ENCODE measurements at places on chromosomes 3 and 15. TPM values are rescaled to one million over a fixed set of nuclear protein-coding genes. Genes with fewer than 3 reads are reported as not detected.

DNA sequence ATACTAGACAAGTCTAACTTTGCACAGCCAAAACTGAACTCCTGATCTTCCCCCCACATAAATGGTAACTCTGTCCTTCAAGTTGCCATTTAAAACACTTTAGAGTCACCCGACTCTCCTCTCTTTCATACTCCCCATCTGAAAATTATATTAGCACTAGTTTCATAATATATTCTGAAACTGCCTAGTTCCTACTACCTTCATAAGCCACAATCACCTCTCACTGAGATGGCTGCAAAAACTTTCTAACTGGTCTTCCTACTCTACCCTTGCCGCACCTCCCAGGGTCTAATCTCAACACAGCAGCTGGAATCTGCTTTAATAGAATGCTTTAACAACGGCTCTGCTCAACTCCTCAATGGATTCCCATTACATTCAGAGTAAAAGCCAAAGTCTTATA lies 55.0 kb downstream of the GLB1 start:
- no peak for DNase-seq

DNA sequence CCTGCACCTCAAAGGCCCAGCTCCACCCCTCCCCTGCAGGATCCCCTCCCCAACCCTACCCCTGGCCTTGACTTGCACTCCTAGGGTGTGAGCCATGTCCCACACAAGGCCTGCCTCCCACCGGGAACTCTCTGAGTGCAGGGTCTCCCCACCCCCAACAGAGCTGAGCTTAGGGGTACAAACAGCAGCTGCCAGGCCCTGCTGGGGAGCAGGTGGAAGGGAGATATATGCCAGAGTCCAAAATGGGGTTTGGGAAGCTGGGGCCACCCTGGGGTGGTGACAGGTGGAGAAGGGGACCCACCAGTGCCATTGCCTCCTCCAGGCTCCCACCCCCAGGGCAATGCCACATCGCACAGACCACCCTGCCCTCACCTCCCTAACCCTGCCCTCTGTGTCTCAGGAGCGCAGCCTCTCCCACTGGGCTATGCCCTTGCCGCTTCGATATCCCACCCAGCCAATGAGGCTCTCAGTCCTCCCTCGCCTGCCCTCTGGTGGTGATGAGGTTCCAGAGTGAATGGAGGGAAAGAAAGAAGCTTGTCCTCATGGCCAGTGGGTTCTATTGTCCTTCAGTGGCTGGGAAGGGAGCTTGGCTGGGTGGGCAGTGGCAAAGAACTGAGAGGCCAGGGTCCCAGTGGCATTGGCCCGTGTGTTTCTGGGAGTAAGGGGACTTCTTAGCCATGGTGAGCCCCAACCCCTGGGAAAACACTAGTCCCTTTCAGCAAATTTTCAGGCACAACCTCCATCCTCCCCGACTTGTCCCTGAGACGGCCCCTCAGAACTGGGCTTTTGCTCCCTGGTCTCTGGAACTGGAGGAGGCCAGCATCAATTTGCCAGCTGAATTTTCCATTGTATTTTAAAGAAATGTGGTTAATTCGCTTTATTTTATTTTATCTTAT lies 46.8 kb downstream of the CYP11A1 start:
- no peak for DNase-seq

The GUCA1C gene
- not detected for total RNA-seq

The FGD5 gene
- 7.3 TPM for total RNA-seq

The EIF1B gene
- total RNA-seq = 38.0 TPM

- no peak for DNase-seq
Measured at GRCh38 chr3:141401573-141402475, 33.5 kb downstream of the ZBTB38 start.

The GP9 gene
- not detected for total RNA-seq

The GADL1 gene
- not detected for total RNA-seq

DNA sequence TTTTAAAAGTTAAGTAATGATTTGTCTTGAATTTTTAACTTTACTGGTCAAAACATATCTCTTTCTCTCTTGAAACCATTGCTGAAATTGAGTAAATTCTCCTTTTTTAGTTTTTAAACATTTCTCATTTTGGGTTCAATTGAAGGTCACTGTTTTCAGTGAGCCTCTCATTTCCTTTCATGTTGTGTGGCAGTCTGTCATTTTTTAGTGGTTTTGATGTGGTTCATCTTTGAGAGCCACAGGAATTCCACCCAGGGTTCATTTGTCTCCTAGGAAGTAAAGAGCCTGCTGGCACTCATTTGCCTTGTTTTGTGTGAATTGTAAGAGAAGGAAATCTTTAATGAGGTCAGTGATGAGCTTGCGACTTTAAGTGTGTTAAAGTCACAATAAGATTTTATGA lies 10.4 kb downstream of the CLDN11 start:
- DNase-seq = no peak

DNA sequence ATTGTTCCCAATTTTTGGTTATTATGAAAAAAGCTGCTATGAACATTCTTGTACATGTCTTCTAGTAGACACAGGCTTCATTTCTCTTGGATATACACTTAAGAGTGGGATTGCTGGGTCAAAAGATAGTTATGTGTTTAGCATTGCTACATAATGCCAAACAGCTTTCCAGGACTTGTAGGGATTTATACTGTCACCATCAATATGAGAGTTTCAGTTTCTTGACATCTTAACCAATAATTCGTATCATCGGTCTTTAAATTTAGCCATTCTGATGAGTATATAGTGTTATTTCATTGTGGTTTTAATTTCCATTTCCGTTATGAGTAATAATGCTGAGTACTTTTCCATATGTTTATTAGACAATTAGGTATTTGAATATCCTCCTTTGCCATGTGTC lies 190.3 kb upstream of the PFN2 start:
- no peak for DNase-seq

The PP2D1 gene
- not detected for total RNA-seq

The CPNE9 gene
- total RNA-seq = not detected

GRCh38 chr15:22258398-22259150 lies 178.2 kb downstream of the OR4M2 start:
- DNase-seq = no peak

The SAXO2 gene
- total RNA-seq = 2.8 TPM

GRCh38 chr15:63698692-63699091 lies 101.5 kb downstream of the FBXL22 start:
- DNase-seq = no peak

DNA sequence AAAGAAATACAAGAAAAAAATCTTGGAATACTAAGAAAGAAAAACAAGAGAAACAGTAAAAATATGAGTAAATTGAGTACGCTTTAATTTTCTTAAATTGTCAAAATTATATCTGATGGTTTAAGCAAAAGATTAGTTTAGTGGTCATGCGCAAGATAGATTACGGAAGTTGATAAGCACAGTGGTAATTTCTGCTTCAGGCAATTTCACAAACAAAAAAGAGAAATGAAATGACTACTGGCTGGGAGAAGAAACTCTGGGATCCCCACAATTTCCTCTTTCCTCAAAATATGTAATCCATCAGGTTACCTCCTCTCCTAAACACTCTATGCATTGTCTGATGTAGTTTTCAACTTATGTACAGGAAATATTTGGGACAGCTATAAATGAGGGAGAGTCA lies 9.0 kb downstream of the MYD88 start:
- DNase-seq = no peak

The PPP1R14D gene
- 1.3 TPM for total RNA-seq

- DNase-seq = no peak
Measured at GRCh38 chr3:632571-633170, 436.1 kb downstream of the CHL1 start.

The C15orf62 gene
- 0.48 TPM for total RNA-seq

- DNase-seq = no peak
Measured at GRCh38 chr15:94122516-94122915, 108.8 kb upstream of the MCTP2 start.

The PLSCR5 gene
- not detected for total RNA-seq

DNA sequence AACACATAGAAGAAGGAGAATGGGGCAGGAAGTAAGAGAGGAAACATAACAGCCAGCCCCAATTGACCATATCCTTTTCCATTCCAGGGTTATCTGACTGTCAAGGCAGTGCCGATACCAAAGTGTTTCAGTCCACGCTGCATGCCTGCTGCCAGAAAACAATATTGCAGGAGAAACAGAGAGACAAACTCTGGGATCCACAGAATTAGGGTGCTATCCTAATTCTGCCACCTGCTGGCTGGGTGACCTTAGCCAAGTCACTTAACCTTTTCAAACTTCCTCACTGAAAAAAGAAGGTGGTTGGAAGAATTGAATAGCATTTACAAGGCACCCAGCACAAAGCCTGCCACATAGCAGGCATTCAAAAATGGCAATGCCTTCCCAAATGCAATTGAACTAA lies 32.0 kb downstream of the GLB1 start:
- no peak for DNase-seq

- no peak for DNase-seq
Measured at GRCh38 chr3:141955175-141955574, 78.7 kb downstream of the ATP1B3 start.

DNA sequence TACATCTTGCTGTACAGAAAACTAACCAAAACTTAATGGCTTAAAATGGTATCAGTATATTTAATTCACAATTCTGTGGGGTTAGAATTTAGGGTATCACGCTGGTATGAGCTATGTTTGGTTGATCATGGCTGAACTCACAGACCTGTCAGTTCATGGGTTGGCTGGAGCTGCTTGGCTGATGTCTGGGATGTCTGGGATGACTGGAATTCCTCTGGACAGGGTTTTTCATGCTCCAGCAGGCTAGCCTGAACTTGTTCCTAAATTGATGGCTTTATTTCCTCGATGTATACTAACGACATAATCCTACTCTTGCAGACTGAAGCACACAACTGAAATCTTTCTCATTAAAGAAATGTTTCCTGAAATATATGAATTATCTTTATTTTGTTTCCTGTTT lies 338.9 kb upstream of the GBE1 start:
- peak; percentile 23 for DNase-seq

- DNase-seq = no peak
Measured at GRCh38 chr15:45603881-45604280, 16.7 kb downstream of the BLOC1S6 start.

DNA sequence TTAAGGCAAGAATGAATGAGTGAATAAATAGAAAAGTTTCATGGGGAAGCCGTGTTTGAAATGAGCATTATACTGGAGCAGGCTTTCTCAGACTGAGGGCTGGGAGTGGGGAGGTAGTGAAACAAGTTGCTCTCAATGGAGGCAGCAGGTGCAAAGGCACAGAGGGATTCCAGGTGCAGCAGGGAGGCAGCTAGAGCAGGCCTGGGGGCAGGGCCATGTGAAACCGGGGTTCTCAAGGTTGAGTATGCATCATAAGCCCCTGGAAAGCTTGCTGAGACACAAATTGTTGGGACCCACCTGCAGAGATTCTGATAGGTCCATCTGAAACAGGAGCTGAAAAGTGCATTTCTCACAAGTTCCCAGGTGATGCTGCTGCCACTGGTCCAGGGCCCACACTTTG lies 45.3 kb downstream of the BFSP2 start:
- DNase-seq = no peak

GRCh38 chr15:99441444-99441800 lies 124.4 kb upstream of the MEF2A start:
- DNase-seq = no peak

The NR1I2 gene
- total RNA-seq = 0.98 TPM

- no peak for DNase-seq
Measured at GRCh38 chr3:197516517-197516889, 39.3 kb downstream of the BDH1 start.

DNA sequence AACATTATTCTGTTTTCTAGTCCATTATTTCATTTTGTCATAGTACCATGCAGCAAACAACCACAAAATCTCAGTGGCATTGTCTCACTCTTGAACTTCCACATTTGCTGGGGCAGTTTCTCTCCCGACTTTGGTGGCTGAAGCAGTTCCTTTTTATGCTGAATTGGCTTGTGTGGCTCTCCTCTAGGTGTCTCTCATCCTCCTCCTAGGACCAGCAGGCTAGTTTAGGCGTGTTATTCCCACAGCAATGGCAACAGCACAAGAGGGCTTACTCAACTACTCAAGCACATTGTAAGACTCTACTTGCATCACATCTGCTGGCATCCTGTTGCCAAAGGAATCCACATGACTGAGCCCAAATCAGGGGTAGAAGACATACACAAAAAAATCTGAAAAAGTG lies 201.8 kb upstream of the KCNH8 start:
- no peak for DNase-seq

The ANKUB1 gene
- not detected for total RNA-seq

DNA sequence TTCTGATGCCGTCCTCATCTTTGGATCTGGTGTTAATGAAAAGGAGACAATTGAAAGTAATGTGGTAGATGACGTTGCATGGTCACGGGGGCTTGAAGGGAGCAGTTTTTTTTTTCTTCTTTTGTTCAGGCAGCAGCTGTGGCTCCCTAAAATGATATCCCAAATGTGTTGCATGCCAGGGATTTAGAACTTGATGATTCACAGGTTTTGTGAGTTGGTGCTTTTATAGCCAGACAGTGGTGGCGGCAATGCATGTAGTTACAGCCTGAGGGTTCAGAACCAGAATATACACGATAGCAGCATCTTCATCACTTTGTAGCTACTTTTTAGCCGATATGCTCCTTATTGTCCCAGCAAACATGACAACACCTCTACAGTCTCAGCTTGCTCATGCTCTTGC lies 133.4 kb downstream of the CHST2 start:
- no peak for DNase-seq

DNA sequence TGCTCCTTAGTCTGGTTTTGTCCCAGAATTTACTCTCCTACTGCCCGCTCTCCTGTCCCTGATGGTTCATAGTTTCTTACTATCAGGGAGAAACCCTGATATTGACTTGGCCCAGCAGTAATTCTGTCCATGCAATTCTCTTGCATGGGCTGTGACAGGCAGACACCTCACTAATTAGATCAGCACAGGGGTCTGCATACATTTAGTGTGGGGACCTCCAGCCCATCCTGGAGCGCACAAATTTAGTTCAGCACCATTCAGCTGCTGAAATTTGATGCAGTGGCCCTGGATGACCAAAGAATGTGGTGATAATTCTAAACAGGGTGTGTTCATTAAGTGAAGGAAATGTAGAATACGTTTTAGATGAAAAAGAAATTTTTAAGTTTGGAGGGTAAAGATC lies 555.5 kb upstream of the TBL1XR1 start:
- no peak for DNase-seq

The RTF1 gene
- total RNA-seq = 49.0 TPM

DNA sequence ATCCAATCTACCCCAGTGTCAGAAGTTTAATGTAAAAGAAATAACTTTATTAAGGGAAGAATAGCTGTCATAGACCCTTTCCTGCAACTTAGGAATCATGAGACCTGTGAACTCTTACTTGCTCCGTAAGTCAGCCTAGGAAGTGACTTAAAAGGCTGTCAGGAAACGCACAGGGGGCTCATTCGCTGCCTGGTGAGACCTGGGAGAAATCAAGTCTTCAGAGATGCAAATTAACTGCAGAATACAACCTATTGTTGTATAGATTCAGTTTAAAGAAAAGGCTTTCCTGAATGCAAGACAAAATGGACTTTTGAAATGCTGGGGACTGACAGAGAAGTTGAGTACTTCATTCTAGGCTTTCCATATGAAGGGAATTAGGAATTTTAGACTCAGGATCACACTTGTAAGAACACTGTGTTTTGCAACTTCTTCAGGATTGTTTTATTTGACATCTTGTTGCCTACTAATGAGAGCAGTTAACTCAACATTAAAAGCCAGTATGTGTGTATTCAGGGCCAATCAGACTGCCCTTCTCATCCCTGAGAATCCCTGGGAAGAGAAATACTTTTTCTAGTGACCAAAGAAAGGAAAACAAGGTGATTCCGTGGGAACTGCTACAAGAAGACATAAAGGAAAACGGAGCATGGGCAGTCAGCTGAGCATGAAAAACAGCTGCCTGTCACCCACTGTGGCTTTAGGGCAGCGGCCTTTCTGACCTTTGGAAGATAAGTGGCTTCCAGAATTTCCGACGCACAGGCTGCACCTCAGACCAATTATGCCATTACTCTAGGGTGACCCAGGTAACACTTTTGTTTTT lies 18.5 kb upstream of the DPPA4 start:
- DNase-seq = no peak

The UBE2E2 gene
- total RNA-seq = 96.2 TPM
